ENCODE measurements at places on chromosomes 2 and 18.

GRCh38 chr18:9750606-9751304, 42.7 kb downstream of the RAB31 start:
- DNase-seq = no peak

DNA sequence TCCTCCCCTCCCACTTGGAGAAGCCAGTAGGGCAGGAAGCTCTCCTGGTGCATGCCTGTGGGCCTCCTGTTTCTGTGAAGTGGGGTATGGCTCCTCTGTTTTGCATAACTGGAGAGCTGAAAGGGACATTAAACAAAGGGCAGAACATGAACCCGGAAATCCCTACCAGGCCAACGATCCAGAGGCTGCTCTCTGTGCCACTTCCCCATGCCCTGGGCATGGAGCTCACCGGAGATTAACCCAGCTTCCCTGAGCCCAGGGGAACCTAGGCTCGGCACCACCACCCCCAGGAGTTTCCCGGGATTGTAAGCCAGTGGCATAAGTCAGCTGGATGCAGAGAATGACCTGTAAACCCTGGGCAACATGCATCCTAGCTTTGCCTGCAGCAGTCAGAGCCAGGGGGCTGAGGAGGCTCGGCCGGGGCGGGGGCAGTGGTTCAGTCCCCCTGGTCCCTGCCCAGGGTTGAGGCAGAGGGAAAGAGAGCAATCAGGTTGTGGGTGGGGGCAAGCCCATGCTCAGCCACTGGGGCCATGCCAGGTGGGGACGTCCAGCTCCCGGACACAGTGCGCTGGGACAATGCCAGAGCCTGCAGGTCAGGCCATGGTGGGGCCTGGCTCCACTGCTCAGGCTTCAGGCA, 49.5 kb downstream of the TIMM21 start:
- DNase-seq = no peak

GRCh38 chr2:108946442-108946841, 42.6 kb downstream of the EDAR start:
- no peak for DNase-seq

DNA sequence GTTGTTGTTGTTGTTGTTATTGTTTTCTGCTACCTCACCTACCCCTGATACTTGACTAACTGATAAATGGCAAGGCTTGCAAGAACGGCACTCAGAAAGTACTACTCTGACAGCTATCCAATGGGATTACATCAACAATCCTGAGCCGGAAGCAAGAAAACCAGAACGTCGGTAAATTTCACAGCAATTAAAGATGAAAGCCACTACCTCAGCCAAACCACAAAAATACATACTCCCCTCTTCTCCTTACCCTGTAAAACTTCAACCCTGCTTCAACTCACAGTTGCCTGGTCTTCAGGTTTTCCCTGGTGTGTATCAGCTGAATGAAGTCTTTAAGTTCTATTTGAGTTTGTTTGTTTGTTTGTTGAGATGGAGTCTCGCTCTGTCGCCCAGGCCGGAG, 293.7 kb upstream of the RND3 start:
- no peak for DNase-seq

- DNase-seq = no peak
Measured at GRCh38 chr18:61887838-61888237, 5.0 kb downstream of the RNF152 start.

- DNase-seq = no peak
Measured at GRCh38 chr2:23327887-23328286, 57.1 kb upstream of the KLHL29 start.

DNA sequence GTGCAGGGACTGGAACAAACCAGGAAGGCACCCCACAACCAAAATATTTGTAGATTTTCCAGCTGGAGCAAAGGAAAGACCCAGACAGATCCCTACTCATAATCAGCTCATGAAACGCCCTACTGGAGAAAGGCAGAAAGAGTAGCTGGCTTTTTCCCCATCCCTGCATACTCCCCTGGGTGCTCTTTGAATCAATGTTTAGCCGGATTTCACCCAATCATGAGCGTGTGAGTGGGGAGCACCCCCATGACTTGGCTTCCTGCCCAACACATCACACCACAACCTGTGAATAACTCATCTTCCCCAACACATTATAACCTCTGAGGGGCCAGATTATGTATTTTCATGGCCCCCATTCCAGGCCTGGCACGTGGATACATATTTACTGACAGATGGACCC, 35.1 kb upstream of the SLC14A1 start:
- no peak for DNase-seq

- DNase-seq = no peak
Measured at GRCh38 chr2:237660381-237660900, 33.1 kb downstream of the LRRFIP1 start.

DNA sequence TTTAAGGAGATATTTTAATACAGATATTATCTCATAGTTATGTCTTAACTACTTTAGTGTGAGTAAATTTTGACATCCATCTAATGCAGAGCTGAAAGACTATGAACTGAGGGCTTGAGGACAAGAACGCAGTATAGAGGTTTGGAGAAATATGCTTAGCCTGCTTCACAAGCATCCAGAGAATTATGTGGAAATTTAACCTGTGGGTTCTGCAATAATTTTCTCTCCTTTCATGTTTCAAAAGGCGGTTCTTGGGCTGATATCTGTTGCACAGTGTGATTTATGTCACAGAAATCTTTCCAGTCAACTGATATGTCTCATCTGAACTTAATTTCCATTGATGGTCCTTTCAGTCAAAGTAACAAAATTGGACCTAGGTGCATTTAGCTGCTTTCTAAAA, 371.9 kb upstream of the VRK2 start:
- no peak for DNase-seq

GRCh38 chr2:25419678-25420242, 78.0 kb upstream of the DNMT3A start:
- no peak for DNase-seq

DNA sequence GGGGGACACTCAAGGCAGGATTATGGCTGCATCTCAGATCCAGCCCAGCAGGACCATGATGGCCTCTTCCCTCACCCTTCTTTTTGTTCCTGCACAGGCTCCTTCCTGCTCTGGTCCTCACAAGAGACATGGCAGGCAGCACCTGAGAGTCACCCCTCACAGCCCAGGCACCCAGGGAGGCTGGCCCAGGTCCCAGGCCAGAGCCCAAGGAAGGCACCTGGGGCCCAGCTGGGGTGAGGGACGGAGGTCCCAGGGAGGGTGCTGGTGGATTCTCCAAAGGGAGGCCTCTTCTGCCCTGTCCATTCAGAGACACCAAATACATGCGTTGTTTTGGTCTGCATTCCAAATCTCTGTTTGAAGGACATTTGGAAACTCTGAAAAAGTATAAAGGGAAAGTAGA, 285.4 kb upstream of the HS6ST1 start:
- DNase-seq = no peak

DNA sequence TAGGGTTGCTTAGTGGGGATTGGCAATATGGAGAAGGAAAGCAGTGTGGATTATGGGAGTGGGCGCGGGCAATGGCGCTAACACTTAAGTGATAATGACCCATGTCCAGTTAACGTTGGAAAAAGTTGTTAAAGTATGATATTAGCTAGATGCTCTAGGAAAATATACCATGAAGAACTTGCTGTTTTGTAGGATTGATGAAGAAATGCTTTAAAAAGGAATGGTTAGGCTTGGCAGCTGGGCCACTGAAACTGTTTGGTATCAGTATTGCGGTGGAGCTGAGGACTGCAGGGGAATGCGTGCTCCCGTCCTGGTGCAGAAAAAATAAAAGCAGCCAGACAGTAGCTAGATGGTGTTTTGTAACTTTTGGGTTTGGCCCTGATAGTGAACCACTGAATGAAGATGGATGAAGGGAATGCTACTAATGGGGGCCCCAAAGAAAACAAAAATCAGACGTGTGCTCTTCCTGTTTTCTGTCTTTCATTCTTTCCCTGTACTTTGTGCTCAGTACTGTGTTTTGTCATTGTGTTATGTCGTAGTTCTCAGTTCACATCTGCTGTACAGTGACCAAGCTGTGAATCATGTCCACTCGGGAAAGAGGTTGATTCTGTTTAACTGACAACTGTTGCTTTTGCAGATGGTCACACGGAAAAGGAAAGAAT, 999 bp downstream of the INSIG2 start:
- no peak for DNase-seq

- DNase-seq = no peak
Measured at GRCh38 chr18:3162181-3162580, 57.6 kb downstream of the MYOM1 start.

GRCh38 chr2:239549711-239550255, 149.0 kb upstream of the HDAC4 start:
- no peak for DNase-seq

Measured in NCI-H1436 treated with DMSO at 0.1 percent for 48 hours (cell line).